Prostate gland (tissue), 2 donors: ENCODE measurements at places on chromosomes 16 and 17. TPM values are rescaled to one million over a fixed set of nuclear protein-coding genes. Genes with fewer than 3 reads are reported as not detected.
A peak's percentile ranks its signal among the peaks of the same experiment; 100 is the strongest.

Gene ACSM2A
- total RNA-seq, result 0.17 TPM

- no peak for DNase-seq
Observed at GRCh38 chr16:20075243-20075642, 1.6 kb upstream of the GPR139 start.

DNA sequence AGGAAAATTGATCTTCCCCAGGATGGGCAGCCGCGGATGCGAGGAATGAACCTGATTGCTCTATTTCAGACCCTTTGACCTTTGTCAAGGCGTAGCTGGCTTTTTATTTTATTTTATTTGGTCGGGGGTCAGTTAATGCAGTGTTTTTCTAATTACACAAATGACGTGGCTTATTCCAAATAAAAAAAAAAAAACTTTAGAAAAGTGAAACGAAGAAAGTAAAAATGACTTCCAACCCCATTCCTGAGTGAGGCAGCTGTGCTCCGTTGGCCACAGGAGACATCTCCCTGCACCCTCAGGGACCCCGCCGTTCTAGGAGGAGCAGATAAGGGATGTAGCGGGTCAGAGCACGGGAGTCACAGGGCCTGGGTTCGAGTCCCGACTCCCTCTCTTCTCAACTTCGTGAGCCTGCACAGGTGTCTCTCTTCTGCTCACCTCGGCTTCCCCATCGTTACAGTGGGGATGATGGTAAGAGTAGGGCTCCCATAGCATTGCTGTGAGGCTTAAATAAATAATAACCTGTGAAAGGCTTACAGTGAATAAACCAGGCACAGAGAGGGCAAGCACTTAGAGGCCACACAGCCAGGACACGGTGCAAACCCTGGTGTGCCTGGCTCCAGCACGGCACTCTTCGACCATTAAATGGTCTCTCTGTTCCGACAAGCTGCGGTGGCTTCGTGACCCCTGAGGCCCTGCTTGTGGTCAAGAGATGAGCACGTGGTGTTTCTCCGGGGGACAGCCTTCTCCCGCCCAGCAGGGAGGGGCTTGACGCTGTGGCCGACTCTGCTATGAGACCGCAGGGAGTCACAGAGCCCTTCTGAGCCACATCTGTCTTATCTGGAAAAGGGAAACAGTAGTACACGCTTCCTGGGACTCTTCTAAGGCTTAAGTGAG lies 10.2 kb downstream of the FOXF1 start:
- DNase-seq, result no peak

DNA sequence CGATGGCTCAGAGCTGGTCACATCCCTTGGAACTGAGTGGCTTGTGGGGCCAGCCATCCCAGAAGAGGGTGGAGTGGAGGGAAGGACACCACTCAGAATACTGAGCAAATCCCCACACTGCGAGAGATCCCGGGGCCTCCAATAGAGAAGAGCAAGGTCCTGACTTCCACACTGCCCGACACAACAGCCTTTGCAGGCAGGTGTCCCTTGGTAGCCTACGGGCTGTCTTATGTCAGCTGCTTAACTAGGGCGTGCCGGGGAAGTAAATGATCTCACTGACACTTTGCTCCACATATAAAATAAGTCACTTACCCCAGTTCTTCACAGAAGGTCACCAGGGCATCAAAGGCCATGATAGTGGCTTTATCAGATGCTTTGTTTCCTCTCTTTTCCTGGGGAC lies 16.1 kb downstream of the RECQL5 start:
- DNase-seq, result no peak

GRCh38 chr17:27651411-27652345 lies 20.7 kb downstream of the LGALS9 start:
- DNase-seq, result peak; percentile 43

DNA sequence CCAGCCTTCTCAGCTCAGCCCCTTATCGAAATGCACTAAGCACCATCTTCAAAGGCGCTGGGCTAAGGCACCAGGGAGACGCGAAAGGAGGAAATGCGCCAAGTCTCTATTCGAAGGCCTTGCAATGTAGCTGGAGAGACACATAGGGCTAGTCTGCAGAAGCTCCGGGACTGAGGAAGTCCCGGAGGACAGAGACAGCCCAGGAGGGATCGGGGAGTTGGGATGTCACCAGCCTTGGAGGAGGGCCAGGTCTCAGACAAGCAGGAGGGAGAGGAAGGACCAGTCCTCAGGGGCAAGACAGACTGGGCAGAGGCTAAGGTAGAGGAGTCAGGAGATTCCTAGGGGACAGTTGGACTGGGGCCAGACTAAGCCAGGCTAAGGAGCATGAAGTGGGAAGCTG lies 8.5 kb downstream of the C17orf100 start:
- no peak for DNase-seq

Gene MVP
- total RNA-seq, result 247 TPM

DNA sequence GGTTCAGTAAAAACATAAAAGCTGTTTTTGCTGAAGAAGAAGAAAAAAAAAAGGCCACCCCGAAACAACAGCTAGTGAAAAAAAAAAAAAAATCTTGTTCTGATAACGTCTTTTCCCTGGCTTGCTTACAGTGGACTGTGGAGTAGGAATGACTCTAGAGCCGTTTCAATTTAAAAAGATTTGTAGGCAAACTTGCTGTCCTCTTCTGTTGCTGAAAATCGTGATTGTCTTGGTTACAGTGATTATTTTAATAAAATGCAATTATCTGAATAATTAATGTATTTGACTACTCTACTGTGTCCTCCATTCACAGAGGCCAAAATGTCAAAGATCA lies 190.6 kb upstream of the TBX2 start:
- DNase-seq, result no peak

DNA sequence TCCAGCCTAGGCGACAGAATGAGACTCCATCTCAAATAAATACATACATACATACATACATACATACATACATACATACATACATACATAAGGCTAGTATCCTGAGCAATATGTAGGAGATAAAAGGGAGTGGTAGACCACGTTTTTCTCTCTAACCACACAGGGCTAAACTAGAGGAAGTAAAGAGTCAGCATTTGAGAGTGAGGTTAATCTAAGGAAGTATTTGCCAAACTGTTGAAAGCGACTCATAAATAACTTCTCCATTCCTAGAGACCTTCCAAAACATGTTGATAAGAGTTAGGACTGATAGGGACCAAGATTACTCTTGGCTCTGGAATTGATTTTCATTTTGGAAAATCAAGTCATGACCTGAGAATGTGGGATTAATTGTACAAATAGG lies 68.9 kb downstream of the NEUROD2 start:
- DNase-seq, result no peak

DNA sequence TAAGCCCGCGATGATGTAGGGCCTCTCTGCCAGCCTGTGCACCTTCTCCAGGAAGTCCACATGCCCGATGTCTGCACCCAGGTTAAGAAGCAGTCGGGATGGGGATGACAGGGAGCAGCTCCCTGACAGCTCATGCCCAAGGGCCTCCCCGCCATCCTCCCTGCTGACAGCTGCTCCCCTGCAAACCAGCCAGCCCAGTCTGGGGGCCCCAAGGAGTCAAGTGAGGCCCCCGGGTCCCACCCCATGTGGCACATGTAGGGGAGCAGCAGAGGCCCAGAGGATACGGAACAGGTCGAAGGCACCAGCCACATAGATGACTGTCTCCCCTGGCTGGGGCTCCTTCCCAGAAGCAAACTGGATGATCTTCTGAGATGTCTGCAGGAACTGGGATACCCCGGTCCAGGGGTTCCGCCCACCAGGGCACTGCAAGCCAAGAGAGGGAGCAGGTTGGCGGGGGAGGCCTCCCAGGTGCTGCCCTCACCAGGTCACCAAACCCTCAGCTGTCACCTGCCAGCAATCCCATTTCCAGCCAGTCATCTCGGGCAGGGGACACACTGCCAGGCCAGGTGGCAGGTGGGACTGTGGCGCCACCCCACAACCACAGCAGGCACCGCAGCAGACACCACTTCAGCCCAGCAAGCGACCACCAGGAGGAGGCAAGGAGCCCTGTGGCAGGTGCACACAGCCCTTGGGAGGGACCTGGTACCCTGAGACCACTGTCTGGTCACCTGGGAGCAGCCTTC lies 4.6 kb downstream of the PCYT2 start:
- DNase-seq, result no peak

GRCh38 chr17:31453896-31454295 lies 62.4 kb downstream of the RAB11FIP4 start:
- no peak for DNase-seq

DNA sequence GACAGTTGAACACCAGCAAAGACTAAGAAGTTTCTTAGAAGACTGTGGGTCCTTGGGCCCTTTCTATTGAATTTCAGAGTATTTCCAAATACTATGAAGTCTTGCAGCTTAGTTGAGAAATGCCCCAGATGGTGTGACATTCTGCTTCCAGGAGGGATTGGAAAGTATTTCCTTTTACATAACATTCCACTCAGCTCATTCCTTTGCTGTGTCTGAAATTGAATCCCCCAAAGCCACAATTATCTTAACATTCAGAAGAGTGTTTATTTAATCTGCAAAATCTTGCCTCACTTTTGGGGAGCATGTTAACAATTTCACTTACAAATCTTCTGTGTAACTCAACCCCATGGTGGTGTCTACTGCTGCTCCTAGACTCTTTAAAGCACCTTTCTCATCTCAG lies 307.7 kb downstream of the WWOX start:
- no peak for DNase-seq

DNA sequence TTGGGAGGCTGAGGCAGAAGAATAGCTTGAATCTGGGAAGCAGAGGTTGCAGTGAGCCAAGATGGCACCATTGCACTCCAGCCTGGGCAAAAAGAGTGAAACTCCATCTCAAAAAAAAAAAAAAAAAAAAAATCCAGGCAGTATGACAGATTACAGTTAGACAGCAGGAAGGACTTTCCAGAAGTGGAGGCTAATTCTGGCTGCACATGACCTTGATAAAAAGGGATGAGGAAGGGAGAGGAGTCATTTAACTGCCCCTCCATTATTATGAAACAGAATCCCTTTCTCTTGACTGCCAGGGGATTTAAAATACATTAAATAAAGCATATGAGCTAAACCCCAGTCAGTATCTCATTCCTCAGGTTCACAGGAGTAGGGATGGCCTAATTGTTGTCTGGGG lies 1.8 kb upstream of the ARHGAP23 start:
- no peak for DNase-seq

DNA sequence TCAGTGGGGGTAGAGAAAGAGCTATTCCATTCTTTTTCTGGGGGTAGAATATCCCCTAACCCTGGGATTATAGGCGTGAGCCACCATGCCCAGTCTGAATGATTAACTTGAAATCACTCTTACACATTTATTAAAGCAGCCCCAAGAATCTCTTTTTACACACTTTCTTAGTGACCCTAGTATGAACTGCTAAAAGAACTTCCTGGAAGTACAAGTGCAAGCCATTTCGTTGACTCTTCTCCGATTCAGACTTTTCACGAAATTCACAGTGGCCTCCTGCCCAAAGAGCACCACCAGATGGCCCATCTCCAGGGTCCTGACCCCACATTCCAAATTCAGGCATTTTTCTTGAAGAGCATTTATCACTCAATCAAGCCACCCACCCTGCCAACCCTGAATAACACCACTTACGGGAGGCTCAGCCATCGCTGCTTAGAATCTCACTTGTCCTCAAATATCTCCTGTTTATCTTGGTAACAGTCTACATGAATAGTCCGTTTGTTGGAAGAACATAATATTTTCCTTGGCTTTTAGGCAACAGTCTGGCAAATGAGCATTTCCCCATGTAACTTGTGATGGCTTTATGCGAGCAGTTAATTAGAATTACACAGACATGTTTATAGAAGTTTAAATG lies 28.0 kb downstream of the ZNF423 start:
- no peak for DNase-seq

Gene WNT3
- total RNA-seq, result 7.7 TPM

DNA sequence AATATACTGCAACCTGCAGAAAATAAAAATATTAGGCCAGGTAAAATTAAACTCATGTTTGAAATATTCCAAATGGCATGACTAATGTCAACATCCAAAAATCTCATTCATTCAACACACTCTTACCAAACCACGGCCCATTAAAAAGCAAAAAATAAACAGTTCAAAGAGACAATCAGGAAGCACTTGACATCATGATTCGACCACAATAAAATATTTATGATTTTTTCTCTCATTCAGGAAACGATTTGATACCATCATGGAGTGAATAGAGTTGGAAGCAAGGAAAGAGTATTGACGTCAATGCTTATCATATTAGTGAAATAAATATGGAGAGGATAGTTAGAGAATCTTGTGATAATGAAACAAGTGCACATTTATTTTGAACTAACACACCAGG lies 354.1 kb downstream of the KCNJ2 start:
- no peak for DNase-seq

DNA sequence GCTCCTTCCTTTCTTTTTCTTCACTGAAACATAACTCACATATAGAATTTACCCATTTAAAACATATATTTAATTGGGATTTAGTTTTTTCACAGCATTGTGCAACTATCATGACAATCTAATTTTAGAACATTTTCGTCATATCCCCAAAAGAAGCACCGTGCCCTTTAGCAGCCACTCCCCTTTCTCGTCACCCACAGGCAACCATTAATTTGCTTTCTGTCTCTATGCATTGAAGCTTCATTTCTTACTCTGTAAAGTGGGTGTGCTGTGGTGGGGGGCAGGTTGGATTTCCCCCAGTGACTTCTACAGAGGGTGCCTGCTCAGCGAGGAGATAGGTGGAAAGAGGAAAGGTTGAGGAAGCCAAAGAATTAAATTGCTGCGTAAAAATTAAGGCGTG lies 35.8 kb downstream of the MRC2 start:
- no peak for DNase-seq

GRCh38 chr16:54143934-54144571 lies 142.5 kb downstream of the IRX3 start:
- DNase-seq, result no peak

DNA sequence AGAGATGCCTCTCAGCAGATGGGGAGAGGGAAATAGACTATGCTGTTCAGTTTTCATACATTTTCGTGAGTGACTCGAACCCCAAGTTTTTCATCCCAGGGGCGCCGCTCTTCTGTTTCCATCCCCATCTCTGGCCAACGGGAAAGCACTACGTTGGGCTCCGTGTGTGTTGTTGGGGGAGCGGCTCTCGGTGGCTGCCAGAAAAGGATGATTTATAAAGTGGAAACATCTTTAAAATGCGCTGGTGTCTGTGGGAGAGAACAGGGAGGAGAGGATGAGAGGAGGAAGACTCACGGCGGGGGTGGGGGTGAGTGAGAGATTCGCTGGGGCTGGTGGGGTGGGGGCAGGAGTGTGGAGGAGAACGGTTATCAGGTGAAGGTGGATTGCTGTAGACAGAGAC lies 5.8 kb downstream of the TBX4 start:
- DNase-seq, result no peak

DNA sequence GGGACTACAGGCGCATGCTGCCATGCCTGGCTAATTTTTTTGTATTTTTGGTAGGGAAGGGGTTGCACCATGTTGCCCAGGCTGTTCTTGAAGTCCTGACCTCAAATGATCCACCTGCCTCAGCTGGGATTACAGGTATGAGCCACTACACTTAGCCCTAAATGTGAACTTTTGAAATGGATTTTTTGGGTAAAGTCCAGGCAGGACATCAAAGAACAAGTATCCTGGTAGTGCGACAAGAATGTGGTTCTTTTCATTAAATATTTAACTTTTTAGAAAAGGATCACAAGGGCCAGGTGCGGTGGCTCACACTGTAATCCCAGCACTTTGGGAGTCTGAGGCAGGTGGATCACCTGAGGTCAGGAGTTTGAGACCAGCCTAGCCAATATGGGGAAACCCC lies 15.3 kb upstream of the NBR1 start:
- no peak for DNase-seq

Gene TMEM88
- 15.7 TPM for total RNA-seq

- no peak for DNase-seq
Observed at GRCh38 chr16:10408824-10409381, 23.0 kb downstream of the ATF7IP2 start.

Gene SEC14L5
- total RNA-seq, result 0.77 TPM

Gene TBC1D3E
- total RNA-seq, result not detected

Gene CCL1
- total RNA-seq, result not detected

Gene KLHDC4
- total RNA-seq, result 28.2 TPM
